Esophagus squamous epithelium (tissue), 5 donors: ENCODE measurements at places on chromosomes 5 and 9.

- DNase-seq: no peak
These were observed 212.5 kb downstream of the TMC1 start for GRCh38 chr9:72733895-72734294.

DNA sequence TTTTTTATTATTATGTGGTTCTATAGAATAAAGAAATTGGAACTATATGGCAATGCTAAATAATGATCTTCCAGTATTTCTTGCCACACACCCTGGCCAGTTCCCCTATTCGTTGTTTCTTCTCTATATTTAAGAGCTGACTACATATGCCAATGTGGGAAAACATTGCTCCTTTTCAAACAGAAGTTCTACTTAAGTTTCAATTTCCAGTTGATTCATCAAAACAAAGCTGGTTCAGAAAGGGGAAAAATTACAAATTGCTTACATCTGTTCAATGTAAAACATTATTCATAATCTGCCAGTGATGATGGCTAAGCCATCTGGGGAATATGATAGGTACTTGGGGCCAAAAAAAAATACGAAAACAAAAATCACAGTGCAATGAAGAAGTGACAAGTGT lies 76.9 kb downstream of the ST8SIA4 start:
- DNase-seq: no peak

DNA sequence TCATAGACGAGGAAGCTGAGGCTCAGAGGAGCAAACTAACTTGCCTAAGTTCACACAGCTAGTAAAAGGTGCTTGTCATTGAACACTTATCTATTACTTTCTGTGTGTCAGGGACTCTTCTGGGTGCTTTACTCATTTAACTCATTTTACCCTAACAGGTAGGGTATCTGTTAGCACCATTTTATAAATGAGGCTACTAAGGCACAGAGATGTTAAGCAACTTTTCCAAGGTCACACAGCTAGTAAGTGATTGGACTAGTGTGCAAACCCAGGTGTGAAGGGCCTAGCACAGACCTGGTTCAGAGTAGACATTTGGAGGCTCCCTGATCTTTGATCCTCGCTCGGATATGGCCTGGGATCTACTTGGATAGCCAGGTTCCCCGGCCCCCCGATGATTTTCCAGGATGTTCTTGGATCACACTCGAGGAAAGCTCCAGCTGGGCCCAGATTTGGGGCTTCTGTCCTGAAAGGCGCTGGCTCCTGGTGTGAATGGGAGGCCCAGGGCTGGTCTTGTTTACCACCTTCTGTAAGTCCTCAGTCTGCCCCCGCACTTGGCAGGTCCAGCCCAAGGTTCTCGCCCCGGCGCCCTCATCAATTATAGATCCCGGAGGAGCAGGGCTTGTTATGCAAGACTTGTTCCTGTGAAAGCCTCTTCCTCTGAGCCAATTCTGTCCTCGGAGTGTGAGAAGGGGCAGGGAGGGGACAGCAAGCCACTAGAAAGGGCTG lies 37.5 kb downstream of the GSN start:
- DNase-seq: no peak

DNA sequence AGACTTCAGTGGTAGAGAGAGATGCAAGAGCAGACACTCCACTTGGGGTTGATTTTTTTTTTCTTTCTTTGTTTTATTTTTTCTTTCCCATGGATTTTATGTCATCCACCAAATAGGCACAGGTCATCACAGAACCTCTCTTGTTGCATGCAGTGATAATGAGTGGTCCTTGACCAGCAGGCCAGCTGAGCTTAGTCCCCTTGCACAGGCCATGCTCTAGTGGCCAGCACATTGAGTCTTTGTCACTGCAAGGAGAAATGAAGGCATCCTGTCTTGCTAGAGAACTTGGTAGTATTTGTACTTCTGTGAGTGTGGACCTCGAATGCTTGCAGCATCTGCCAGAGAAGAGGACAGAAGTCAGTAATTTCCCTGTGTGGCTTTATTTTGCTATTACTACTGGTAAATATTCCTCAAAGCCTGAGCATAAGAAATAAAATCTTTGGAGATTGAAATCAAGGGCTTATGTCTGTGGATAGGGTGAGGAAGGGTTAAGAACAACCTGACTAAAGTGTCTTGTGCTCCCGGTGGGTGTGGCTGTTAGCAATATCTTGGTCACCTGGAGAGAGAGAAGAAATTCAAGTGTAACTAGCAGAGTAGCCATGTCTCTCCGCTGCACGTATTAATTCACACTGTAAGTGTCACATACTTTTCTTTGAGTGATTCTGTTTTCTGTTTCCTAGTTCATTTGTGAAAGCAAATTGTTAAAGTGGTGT lies 45.3 kb upstream of the NCS1 start:
- DNase-seq: no peak

GRCh38 chr9:73152953-73153352 lies 1.3 kb downstream of the ANXA1 start:
- DNase-seq: no peak

- DNase-seq: no peak
These were observed 112.8 kb upstream of the EFNA5 start for GRCh38 chr5:107783551-107783950.

- DNase-seq: no peak
These were observed 47.2 kb downstream of the OR2K2 start for GRCh38 chr9:111282845-111283244.

DNA sequence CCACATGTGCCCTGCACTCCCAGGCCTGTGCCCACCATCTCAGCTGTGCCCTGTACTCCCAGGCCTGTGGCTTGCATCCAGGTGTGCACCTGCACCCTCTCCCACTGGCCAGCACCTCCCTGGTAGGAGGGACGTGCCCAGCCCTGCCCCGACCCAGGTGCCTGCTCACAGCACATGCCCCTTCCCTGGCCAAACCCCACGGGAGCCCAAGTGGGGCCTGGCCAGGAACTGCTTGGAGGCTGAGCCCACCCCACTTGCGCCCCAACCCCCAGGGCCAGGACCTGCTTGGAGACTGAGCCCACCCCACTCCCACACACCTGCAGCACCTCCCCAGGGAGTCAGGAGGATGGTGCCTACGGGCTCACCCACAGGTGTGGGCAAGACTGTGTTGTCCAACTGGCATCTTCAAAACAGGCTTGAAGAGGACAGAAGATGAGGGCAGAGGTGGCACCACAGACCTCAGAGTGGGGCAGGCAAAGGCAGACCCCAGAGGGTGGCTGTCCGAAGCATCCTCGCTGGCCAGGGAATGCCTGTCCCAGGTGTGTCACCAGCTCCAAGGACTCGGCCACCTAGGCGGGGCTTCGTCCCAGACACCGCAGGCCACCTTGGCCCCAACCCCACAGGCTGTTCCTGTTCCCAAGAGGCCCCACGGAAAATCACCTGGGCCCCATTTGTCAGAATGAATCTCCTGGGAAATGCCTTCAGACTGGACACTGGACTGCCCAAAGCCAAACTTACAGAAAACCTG lies 10.8 kb downstream of the ZDHHC11B start:
- DNase-seq: no peak

DNA sequence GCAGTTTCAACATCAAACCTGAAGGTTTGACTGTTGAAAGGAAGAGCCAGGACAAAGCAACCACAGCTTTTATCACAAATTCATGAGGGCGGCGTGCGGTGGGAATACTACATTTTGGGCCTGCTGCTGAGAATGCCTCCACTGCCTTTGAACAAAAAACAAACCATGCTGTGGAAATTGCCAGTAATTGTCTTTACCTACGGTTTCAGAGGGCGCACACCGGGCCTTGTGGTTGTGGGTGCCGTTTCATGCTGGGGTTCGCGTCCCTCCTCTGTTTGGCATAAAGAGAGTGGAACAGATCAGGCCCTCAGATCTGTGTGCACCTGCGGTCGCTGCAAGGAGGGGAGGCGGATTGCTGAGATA lies 27.6 kb upstream of the TCF7 start:
- no peak for DNase-seq

DNA sequence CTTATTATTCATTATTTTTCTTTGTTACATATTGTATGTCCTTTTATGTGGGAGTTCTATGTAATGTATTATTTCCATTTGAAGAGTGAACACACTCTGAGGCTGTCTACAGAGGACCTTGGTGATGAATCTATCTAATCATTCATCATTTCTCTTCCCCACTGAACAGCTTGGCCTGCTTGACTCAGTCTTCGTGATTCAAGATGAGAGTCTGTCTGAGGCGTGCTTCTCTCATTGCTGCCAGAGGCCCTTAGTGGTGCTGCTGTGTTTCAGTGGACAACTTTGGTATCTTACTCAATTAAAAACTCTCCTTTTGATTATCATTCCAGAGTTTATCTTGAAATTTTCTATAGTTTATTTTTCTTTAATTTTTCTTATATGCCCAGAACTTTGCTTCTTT lies 318.1 kb upstream of the DAB2 start:
- no peak for DNase-seq

DNA sequence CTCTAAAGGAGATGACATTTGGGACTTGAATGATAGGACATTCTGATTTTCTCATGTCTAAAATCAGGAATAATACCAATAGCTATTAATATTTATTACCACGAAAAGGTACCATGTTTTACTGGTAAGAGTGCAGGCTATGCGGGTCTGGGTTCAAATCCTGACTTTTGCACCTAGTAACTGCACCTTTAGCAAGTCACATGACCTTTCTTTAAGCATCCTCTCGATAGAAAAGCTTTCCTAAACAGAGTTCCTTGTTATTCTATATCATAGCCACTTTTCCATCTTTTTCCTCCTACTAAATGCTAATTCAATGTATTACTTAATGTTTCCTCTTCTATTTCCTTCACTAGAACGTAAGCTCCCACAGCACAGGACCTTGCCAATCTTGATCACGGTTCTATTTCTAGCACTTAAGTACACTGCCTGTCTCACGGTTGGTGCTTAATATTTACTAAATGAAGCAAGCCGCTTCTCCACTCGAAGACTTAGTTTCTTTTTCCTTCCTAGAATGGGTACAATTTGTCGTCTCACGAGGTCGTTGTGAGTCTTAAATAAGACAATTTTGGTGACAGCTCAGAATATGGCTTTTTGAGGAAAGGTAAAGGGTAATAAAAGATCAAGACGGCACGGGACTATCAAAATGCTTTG lies 816 bp downstream of the RBM18 start:
- no peak for DNase-seq

GRCh38 chr5:75744355-75744754 lies 27.1 kb upstream of the POC5 start:
- no peak for DNase-seq

- DNase-seq: no peak
These were observed 19.8 kb upstream of the PIP5K1B start for GRCh38 chr9:68685213-68685612.

DNA sequence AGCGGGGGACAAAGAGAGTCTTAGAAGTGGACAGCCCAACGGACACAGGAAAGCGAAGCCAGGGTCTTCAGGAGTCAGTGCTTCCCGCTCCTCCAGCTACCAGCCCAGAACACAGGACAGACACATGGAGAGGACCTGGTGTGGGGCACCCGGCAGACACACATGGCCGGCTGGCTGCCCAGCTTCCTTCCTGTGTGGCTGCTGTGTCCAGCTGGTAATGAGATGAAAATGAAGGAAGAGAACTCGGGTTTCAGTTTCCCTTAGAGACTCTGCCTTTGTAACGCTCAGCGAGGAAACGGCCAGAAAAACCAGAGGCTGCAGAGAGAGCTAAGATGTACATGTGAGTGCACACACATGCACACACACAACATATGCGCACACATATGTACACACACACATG lies 87.5 kb downstream of the SECISBP2 start:
- DNase-seq: no peak

DNA sequence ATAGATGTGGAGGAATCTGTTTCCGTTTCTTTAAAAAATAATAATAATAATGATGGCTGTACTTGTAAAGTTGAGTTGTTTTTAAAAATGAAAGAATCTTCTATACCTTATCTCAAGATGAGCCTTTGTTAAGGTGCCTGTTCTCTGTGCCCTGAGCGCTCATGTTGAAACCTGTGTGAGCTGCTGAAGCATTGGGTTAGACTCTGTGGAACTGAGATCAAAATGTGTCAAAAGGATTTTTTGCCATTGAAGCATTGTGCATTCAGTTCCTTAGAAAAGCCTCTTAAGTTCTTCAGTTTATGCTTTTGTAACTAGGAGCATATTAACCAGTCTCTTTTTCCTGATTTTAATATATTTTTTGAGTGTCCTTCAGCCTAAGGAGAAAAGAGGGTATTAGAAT lies 67.7 kb downstream of the NUP214 start:
- no peak for DNase-seq

DNA sequence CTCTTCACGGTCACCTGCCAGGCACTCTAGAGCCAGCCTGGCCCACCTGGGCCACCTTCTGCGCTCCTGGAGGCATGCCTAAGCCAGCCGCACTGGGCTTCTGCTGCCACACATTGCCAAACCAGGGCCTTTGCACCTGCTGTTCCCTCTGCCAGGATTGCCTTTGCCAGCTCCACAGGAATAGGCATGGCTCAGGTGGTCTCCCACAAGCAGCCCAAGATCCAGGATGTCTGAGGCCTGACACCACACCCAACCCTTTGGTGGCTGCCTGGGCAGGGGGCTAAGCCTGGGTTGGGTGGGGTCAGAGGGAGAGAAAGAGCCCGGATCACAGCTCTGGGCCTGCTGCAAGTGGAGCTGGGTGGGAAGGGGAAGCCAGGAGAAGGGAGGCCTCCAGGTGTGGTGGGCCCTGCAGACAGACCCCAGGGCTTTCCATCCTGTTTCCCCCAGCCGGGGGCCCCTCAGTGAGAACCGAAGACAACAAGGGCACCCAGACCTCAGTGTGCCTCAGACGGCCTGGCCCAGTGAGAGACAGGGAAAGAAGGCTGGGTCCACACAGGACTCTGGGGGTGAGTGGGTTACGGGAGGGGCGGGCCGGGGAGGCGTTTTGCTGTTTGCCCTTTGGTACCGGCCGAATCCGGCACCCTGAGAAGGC lies 672 bp upstream of the SUSD3 start:
- DNase-seq: no peak

GRCh38 chr5:58542709-58543108 lies 40.2 kb upstream of the RAB3C start:
- no peak for DNase-seq

DNA sequence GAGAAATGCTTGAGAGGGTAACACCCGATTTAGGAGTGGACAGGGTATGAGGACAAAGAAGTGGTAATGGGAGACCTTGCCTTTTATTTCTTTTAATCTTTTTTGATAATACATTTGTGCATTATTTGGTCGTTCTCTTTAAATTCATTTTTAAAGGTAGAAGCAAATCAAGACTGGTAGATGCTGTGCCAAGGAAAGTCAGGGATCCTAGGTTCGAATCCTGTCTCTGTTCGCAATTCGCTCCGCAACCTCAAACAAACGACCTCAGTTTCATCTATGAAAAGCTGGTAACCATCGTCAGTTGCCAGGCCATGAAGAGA lies 353 bp upstream of the TMED9 start:
- no peak for DNase-seq

GRCh38 chr9:137679695-137680305 lies 61.0 kb downstream of the EHMT1 start:
- no peak for DNase-seq

GRCh38 chr9:108389056-108389455 lies 466.7 kb downstream of the ACTL7B start:
- no peak for DNase-seq

- DNase-seq: no peak
These were observed 237.8 kb upstream of the DAPK1 start for GRCh38 chr9:87259543-87260518.

- no peak for DNase-seq
These were observed 75.9 kb upstream of the SELENOP start for GRCh38 chr5:42887575-42887974.
